Glomerular endothelial cell (primary cell): ENCODE measurements at places on chromosomes 16 and 17. TPM values are rescaled to one million over a fixed set of nuclear protein-coding genes. Genes with fewer than 3 reads are reported as not detected.

DNA sequence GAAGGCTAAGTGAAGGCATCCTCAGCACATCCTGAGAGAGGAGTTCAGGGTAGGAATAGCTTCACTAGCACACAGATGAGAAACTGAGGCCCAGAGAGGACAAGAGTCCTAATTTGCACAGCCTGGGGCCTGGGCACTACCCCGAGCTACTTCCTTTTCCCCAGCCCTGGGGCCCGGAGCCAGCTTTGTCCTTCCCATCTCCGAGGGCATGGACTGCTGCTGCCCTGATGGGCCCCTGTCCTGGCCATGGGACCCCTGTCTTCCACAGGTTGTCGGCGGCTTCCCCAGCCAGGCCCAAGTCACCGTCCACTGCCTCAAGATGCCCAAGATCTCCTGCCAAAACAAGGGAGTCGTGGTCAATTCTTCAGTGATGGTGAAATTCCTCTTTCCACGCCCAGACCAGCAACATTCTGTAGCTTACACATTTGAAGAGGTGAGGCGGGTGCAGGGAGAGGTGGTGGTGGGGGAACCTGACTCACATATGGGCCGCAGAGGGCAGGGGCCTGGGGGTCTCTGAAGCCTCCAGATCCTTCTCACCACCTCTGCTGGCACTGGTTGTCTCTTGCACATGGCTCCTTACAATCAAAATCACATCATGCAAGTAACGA lies 11.4 kb upstream of the NLRC5 start:
- no peak for DNase-seq

GRCh38 chr16:87448866-87449265 lies 44.0 kb downstream of the ZCCHC14 start:
- no peak for DNase-seq

ASB16 gene
- total RNA-seq: 0.15 and 0.18 TPM in 2 replicates

PIRT gene
- total RNA-seq: not detected in 2 replicates

DNA sequence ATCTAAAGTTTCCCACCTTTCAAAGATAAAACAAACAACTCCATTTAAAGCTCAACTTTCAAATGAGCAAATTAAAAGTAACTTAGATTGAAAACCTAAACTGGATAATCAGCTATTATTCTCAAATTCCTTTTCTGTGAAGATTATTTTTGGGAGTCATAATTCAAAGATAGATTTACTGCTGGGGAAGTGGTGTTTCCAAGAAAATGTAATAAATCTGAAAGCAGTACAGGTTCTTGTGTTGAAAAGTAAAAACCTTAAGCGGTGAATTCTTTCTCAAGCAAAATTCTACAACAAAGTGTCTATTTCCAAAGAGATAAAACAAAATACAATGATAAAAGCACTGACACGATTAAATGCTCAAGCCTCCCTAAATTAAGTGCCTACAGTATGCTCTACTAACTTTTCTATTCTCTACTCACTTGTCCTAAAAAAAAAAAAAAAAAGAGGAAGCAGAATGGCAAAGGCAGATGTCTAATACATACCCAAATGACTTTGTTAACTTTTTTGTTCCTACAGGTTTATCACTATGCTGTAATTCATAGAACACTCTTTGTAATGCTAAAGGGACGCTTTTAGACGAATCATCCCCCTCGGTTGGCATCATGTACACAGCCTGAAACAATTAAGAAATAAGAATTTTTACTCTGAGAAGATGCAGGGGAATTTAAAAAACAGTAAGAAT lies 34.5 kb downstream of the LITAFD start:
- no peak for DNase-seq
